CD4-positive, alpha-beta T cell treated with Interleukin-17A for 1 hour (primary cell): ENCODE measurements at places on chromosomes 3 and 15.
A peak's percentile ranks its signal among the peaks of the same experiment; 100 is the strongest.

DNA sequence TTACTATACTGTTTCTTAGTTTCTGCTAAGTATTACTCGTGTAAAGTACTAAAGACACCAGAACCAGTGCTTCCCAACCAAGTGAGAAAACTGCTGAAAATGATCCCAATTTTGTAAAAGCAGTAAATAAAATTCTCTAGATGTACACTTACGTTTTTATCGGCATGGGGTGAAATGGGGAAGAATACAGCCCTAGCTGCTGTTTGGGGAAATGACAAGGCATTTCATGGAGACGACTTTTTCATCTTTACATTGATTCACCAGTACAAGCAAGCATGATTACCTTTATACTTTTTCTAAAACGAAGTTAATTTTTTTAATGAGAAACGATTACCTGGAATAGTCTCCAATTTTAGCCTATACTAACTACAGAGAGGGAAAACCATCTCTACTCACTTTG is 1.4 kb downstream of the PSMD6 start:
- no peak for DNase-seq

- no peak for DNase-seq
Observed at GRCh38 chr3:57007521-57008460, 52.7 kb upstream of the SPATA12 start.

- DNase-seq, result no peak
Observed at GRCh38 chr3:111582120-111582474, 13.0 kb downstream of the ZBED2 start.

DNA sequence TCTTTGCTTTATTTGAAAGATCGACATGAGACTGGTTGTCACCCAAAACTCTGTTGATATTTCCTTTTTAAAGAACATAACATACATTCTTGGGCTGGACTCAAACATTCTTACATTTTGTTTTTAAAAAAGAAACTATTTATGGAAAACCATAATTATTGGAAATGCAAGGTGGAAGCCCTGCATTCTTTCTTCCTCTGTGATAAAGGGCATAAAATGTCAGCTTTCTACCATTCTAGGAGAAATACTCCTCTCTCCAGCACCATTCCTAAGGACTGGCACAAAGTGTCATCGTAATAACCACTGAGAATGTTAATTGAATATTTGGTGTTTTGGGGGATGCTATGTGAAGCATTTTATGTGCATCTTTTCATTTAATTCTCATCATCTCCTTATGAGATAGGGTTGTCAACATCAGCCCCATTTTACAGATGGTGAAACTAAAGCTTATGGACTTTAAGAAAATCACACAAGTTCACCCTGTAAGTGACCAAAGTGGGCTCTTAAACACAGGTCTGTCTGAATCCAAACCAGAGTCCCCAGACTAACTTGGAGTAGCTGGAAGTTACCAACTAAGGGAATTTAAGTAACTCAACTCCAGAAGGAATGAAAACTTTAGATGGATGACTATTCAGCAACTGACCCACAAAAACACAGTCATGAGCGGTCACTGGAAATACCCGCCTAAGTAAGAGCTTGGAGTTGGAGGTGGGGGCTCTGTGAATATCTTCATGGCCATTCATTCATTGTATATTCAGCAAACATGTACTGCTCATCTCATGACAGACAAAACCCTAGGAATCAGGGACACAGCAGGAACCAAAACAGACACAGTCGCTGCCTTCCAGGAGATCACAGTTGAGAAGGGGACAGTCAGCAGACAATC is 45.9 kb upstream of the LMCD1 start:
- DNase-seq, result no peak

DNA sequence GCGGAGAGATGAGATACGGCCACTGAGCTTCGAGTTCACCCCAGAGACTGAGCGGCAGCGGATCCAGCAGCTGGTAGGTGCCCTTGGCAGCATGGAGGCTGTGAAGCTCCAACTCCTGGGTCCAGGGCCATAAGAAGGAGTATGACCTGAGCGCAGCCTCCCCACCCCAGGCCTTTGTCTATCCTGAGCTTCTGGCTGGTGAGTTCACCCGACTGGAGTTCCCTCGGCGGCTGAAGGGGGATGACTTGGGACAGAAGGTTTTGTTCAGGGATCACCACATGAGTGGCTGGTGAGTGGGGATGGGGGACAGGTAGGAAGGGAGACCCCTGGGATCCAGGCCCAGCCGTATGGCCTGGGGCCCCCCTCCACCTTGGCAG is 2.6 kb downstream of the PPM1M start:
- DNase-seq, result no peak

GRCh38 chr3:107430996-107431245 is 53.7 kb downstream of the CCDC54 start:
- DNase-seq, result peak; percentile 29

- DNase-seq, result no peak
Observed at GRCh38 chr15:69499521-69500211, 47.0 kb downstream of the RPLP1 start.

DNA sequence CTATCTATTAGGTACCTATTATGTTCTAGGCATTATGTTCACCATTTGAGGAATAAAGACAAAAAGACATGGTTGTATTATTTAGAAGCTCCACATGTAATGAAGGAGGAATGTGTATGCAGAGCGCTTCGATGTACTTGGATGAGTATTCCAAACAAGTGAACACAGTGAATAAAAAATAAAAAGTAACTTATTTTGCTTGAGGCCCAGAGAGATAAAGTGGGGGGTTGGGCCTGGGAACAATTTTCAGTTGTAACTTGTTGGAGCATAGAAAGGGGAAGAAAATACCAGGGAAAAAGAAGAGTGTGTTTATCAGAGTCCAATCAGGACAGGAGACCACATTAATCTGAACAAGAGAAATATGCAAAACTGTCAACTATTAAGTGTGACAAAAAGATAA is 445.7 kb upstream of the BCHE start:
- no peak for DNase-seq

GRCh38 chr3:158347966-158348365 is 223.0 kb upstream of the MLF1 start:
- DNase-seq, result no peak

- no peak for DNase-seq
Observed at GRCh38 chr3:39637807-39638206, 170.3 kb downstream of the MOBP start.

- no peak for DNase-seq
Observed at GRCh38 chr15:71313806-71314205, 198.5 kb downstream of the THSD4 start.

- DNase-seq, result no peak
Observed at GRCh38 chr15:87083201-87083600, 1003.5 kb downstream of the AGBL1 start.

- DNase-seq, result no peak
Observed at GRCh38 chr3:128240232-128240631, 87.0 kb downstream of the EEFSEC start.

DNA sequence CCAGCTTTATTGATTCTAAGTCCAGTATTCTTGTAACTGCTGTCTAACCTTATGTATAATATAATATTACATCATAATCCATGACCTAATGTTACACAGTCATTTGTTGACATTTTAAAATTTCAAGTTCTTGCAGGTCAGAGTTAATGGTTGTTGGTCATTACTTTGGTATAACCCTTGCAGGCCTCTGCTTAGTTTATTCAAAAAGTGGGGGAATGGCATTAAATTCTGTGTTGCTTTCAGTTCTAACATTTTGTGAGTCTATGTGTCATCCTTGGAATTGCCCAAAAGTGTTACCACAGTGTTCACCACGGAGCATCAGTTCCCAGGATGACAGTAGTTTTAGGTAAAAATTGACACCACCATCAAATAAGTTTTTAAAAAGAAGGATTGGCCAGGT is 174.8 kb upstream of the BCL6 start:
- DNase-seq, result no peak

- no peak for DNase-seq
Observed at GRCh38 chr15:88622605-88622975, 1.4 kb downstream of the AEN start.

- no peak for DNase-seq
Observed at GRCh38 chr3:158679547-158680000, 7.1 kb upstream of the LXN start.

- DNase-seq, result no peak
Observed at GRCh38 chr3:169430707-169431404, 232.7 kb downstream of the MECOM start.

DNA sequence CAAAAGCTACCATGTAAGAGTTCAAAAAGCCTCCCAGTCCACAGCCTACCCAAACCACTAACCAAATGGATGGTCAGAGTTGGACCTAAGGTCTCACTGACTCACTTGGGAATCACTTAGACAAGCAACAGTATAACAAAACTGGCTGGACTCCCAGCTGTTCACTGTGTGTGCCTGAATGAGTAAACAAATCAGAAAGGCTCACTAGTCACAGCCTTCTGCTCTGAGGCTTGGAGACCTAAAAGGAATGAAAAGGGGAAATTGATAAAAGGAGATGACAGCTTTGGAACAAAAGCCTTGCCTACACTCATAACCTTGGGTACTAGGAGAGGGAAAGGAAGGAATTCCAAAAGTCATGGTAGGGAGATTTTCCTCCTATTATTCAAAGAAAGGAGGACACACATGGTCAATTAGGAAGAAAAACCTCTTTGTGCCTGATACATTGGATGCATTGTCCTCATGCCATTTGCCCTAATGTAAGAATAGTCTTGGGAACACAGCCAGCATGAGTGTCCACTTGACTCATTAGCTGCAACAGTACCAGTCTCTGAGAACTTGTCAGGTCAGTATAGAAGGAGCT is 92.3 kb downstream of the FRMD5 start:
- no peak for DNase-seq

DNA sequence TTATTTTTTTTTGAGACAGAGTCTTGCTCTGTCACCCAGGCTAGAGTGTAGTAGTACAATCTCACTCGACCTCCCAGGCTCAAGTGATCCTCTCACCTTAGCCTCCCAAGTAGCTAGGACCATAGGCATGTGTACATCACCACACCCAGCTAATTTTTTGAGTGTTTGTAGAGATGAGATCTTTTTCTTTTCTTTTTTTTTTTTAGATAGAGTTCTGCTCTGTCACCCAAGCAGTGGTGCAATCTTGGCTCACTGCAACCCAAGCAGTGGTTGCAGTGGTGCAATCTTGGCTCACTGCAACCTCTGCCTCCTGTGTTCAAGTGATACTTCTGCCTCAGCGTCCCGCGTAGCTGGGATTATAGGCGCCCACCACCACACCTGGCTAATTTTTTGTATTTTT is 5.2 kb downstream of the CEP97 start:
- no peak for DNase-seq

GRCh38 chr15:78923015-78923414 is 21.8 kb downstream of the CTSH start:
- no peak for DNase-seq

DNA sequence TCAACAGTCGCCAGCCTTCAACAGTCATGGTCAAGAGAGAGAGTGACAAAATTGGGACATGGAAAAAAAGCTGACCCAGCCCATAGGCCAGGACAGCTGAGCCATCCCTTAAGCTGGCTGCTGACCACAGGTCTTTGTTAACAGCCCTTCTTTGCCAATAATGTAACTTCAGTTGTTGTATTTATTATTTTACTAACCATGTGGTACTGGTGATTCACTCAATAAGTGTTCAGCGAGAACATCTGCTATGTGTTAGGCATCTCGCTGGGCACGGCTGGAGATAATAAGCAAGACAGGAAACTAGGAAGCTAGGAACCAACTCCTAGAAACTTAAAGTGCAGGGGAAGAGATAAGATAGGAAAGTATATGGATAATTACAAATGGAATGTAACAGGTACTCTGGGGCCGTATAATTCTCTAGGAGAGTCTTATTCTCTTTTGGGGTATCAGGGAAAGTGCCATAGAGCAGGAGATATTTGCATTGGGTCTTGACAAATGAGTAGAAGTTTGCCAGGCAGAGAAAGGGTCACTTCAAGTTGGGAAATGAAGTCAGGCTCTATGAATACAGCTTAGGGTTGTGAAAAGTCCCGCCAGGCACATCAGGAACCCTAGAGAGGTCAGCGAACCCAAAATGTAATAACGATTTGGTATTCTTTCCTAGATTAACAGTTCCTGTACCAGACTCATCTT is 84.0 kb upstream of the TRA2B start:
- DNase-seq, result no peak

- DNase-seq, result peak; percentile 11
Observed at GRCh38 chr15:48507416-48508065, 138.0 kb downstream of the FBN1 start.

DNA sequence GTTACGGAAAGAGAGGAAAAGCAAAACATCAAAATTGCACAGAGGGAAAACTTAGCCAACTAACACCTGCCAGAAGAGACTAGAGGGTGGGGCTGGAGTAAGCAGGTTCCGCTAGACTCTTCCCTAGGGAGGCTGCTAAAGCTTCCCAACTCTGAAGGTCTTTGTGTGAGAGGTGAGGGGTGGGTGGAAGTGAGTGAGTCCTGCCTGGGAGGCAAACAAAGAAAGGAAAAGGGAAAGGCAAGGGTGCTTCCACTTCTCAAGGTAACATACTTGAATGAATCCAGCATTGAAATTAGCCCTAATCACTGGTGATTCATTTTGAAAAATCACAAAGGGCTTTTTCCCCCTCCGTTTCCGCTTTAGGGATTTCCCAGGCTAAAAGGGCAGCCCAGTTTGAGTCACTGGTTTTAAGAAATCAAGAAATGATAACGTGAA is 220.5 kb upstream of the ADAMTS9 start:
- no peak for DNase-seq

DNA sequence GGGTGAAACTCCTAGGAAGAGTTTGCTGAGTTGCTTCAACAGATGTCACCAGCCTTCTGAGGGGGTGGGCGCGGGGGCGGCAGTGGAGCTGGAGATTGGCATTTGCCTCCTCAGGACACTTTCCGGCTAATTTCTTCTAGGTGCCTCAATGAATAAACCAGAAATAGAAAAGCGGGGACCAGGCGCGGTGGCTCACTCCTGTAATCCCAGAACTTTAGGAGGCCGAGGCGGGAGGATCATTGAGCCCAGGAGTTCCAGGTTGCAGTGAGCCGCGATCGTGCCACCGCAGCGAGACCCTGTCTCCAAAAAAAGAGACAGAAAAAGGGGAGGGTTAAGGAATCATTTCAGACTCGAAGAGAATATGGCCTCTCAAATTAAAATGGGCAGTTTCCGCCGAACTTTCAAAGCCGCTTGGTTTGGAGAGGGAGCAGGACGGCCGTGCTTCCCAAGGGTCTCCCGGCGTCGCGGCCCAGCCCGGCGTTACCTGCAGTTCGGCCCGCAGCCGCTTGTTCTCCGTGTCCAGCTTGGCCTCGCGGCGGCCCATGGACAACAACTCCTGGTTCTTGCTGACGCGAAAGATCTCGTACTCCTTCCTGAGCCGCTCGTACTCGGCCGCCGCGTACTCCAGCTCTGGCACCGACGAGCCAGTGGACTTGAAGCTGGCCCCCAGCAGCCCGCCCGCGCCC is 587 bp downstream of the NPHP3 start:
- DNase-seq, result no peak
